Left ventricle myocardium inferior (tissue), 1 donor: ENCODE measurements at places on chromosomes 4 and X. TPM values are rescaled to one million over a fixed set of nuclear protein-coding genes. Genes with fewer than 3 reads are reported as not detected.

PALLD gene
- 871 TPM for total RNA-seq

TENM3 gene
- 1.5 TPM for total RNA-seq

F8 gene
- total RNA-seq = 49.7 TPM

TGIF2LX gene
- not detected for total RNA-seq

LDOC1 gene
- 2.9 TPM for total RNA-seq

RTL5 gene
- total RNA-seq = 2.6 TPM

F8A1 gene
- 30.3 TPM for total RNA-seq

ACE2 gene
- 14.0 TPM for total RNA-seq

CC2D2A gene
- 9.6 TPM for total RNA-seq

MAGEA3 gene
- not detected for total RNA-seq

PFKFB1 gene
- total RNA-seq = 0.19 TPM

MAGEE2 gene
- 0.08 TPM for total RNA-seq

SETD7 gene
- 50.7 TPM for total RNA-seq

TCP11X1 gene
- total RNA-seq = not detected

AP1S2 gene
- total RNA-seq = 143 TPM

ABCB7 gene
- 37.2 TPM for total RNA-seq

GBA3 gene
- not detected for total RNA-seq

FGF5 gene
- total RNA-seq = 1.2 TPM

DNA sequence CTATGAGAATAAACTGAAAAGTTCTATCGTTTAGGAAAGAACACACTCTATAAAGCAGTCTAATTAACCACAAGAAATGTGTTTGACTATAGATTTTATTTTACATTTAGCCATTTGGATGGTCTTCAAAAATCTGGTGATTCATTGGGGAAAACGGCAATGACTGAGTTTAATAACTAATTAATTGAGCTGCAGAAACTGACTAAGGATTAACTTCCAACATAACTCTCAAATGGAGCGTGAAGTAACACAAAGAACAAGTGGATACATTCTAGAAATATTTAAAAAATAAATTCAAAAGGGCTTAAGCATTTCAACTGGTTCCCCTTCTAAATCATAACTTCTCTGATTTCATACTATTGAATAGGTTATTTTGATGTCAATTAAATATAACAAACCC is 1582.4 kb downstream of the PCDH18 start:
- no peaks in the 10 kb centered on the region for H3K36me3 ChIP-seq
- no peak for DNase-seq
- no peaks in the 10 kb centered on the region for H3K27me3 ChIP-seq
- no peak overlapping the region for H3K27ac ChIP-seq
- no peak overlapping the region for H3K4me3 ChIP-seq
- no peaks in the 10 kb centered on the region for H3K4me1 ChIP-seq

DNA sequence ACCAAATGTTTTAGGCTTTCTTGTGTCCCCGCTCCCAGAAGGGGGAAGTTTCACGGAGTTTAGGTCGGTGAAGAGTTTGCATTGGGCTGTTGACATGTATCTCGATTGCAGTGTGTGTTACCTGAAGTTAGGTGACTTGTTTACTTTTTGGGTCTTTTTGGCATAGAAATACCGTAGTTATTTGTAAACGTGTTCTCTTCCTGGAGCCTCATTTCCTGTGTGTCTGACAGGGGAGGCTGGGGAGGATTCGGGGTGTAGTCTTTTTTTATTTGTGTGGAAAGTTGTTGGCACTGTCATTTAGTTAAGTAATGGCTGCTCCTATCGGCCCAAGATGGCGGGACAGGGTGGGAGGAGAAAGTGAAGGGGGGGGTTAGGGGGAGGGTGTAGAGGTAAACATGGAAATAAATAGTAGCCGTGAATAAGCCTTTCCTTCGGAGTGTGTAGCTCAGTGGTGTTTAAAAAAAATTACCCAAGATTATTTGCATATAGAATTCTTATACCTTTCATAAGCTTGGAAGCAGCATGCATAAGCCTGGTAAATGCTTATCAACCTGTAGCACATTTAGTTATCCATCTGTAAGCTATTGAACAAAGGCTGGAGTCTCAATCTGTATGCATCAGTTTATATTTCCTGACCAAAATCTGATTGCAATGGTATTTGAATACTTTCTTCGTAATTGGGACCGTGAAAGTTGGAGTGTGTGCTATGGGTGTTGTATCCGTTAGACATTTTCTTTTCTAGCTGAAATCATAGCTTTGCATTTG is 1.6 kb downstream of the KDM6A start:
- H3K27me3 ChIP-seq = no peaks in the 10 kb centered on the region
- peak overlapping the region; percentile 97 for H3K27ac ChIP-seq
- no peaks in the 10 kb centered on the region for H3K36me3 ChIP-seq

DNA sequence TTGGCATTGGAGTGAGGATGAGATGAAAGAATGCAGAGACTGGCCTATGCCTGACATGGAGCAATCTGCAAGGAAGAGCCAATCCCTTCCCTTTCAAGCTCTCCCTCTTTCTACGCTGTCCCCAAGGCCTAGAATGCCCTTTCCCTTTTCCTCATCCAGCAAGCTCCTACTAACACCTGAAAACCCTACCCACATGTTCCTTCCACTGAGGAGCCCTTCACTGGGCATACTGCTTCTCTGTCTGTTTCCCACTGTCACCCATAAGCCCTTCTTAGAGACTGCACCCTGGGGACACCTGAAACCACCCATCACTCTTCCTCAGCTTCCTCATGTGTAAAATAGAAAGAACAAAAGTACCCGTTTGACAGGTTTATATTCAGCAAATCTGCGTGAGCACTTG is 249.6 kb upstream of the PSAPL1 start:
- no peaks in the 10 kb centered on the region for H3K36me3 ChIP-seq
- H3K27ac ChIP-seq = no peak overlapping the region
- H3K4me1 ChIP-seq = no peaks in the 10 kb centered on the region
- no peak overlapping the region for H3K4me3 ChIP-seq

DNA sequence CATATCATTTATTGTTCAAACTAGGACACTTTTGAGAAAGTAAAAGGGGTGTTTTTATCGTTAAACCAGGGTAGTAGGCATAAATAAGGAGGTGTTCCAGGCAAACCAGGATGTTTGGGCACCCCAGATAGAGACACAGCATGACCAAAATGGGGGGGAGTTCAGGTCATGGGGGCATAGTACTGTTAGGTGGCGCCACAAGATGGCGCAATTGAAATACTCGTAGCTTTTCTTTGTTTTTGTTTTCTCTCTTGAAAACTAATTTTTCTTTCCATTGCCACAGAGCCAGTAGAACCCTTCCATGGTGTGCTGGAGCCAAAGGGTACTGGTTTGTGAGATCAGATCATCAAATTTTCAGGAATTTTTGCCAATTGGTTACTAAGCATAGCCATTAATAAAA is 283.4 kb downstream of the BCOR start:
- H3K4me1 ChIP-seq = peaks cover 17% of the 10 kb centered on the region
- no peak for DNase-seq
- H3K27ac ChIP-seq = peak overlapping the region; percentile 78
- H3K27me3 ChIP-seq = no peaks in the 10 kb centered on the region
- H3K36me3 ChIP-seq = no peaks in the 10 kb centered on the region

DNA sequence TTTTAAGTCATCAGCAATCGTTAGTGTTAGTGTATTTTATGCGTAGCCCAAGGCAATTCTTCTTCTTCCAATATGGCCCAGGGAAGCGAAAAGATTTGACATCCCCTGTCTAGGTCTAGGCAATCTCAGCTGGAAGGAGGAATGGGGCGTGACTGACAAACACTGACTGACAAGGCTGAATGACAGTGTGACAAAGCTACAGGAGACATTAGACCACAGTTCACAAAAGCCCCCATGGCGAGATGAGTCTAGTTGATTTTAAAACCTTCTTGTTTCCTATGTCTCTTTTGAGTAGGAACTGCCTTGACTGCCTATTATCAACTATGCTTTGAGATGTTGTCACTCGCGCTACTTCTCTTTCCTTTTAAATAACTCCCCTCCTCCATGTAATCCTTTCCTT is 42.3 kb downstream of the QRFPR start:
- no peaks in the 10 kb centered on the region for H3K4me1 ChIP-seq
- H3K27ac ChIP-seq = no peak overlapping the region
- H3K27me3 ChIP-seq = no peaks in the 10 kb centered on the region
- H3K4me3 ChIP-seq = no peak overlapping the region
- DNase-seq = no peak

DNA sequence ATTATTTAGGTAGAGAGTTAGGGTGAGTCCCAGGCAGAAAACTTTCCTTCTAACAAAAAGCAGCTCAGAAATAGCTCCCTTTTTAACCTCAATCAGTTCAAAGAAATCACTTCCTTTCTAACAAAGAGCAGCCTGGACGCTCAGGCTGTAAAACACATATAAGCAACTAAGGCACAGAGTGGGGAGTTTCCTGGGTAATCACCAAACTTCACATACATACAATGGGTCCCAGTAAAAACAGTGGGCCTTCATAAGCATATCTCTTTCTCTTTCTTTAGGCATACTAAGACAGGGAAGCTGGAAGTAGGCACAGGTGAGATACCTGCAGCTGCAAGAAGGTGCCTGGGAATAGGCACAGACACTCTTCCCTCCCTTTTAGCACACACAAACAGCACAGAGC is 4.9 kb upstream of the NAF1 start:
- peaks cover 31% of the 10 kb centered on the region for H3K27me3 ChIP-seq
- H3K4me1 ChIP-seq = peaks cover 10% of the 10 kb centered on the region
- no peak overlapping the region for H3K27ac ChIP-seq
- DNase-seq = no peak
- H3K4me3 ChIP-seq = no peak overlapping the region
- H3K36me3 ChIP-seq = no peaks in the 10 kb centered on the region

- no peaks in the 10 kb centered on the region for H3K4me1 ChIP-seq
- DNase-seq = no peak
- H3K27ac ChIP-seq = no peak overlapping the region
- H3K36me3 ChIP-seq = no peaks in the 10 kb centered on the region
- no peaks in the 10 kb centered on the region for H3K27me3 ChIP-seq
- no peak overlapping the region for H3K4me3 ChIP-seq
Observed at GRCh38 chrX:16465081-16465876, 184.7 kb upstream of the S100G start.

GRCh38 chr4:30330894-30331652 is 389.1 kb upstream of the PCDH7 start:
- H3K27me3 ChIP-seq = no peaks in the 10 kb centered on the region
- no peak for DNase-seq
- H3K4me1 ChIP-seq = no peaks in the 10 kb centered on the region

GRCh38 chr4:61485056-61485455 is 284.9 kb downstream of the ADGRL3 start:
- no peak overlapping the region for H3K4me3 ChIP-seq
- no peaks in the 10 kb centered on the region for H3K36me3 ChIP-seq
- H3K27ac ChIP-seq = no peak overlapping the region
- DNase-seq = no peak
- no peaks in the 10 kb centered on the region for H3K4me1 ChIP-seq

GRCh38 chr4:15376145-15376544 is 51.7 kb upstream of the C1QTNF7 start:
- H3K4me3 ChIP-seq = peak overlapping the region; percentile 51
- H3K27me3 ChIP-seq = no peaks in the 10 kb centered on the region
- H3K4me1 ChIP-seq = peaks cover 18% of the 10 kb centered on the region

GRCh38 chr4:107712236-107712635 is 7.8 kb downstream of the PAPSS1 start:
- no peak for DNase-seq
- H3K27me3 ChIP-seq = no peaks in the 10 kb centered on the region
- no peak overlapping the region for H3K4me3 ChIP-seq
- peaks cover 2% of the 10 kb centered on the region for H3K36me3 ChIP-seq

- no peak for DNase-seq
- no peaks in the 10 kb centered on the region for H3K36me3 ChIP-seq
- no peaks in the 10 kb centered on the region for H3K4me1 ChIP-seq
- H3K27me3 ChIP-seq = peaks cover 12% of the 10 kb centered on the region
- no peak overlapping the region for H3K27ac ChIP-seq
Observed at GRCh38 chr4:153927451-153927850, 138.6 kb upstream of the SFRP2 start.

- peaks cover 5% of the 10 kb centered on the region for H3K4me1 ChIP-seq
- H3K27me3 ChIP-seq = no peaks in the 10 kb centered on the region
- H3K4me3 ChIP-seq = no peak overlapping the region
- no peaks in the 10 kb centered on the region for H3K36me3 ChIP-seq
- no peak for DNase-seq
- no peak overlapping the region for H3K27ac ChIP-seq
Observed at GRCh38 chr4:108432418-108432817, 188.0 kb upstream of the RPL34 start.

- H3K27me3 ChIP-seq = no peaks in the 10 kb centered on the region
- H3K27ac ChIP-seq = no peak overlapping the region
- H3K4me1 ChIP-seq = no peaks in the 10 kb centered on the region
- H3K4me3 ChIP-seq = no peak overlapping the region
- peaks cover 79% of the 10 kb centered on the region for H3K36me3 ChIP-seq
Observed at GRCh38 chr4:20724915-20725314, 24.7 kb downstream of the PACRGL start.

DNA sequence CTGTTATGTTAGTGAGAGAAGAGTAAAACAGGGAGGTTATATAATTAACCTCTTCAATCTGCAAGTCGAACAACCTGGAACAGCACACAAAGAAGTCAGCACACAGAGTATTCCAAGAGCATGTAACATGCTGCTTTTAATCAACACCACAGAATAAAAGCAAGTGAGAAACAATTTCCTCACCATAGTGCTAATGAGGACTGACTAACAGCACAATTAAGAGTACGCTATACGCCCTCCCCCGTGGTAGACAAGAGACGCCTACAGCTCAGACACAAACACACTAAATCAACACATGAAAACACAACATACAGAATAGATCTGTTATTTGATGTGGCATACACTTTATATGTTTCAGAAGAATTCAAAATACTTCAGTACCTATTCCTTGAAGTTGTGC is 103.0 kb downstream of the PPP3CA start:
- no peaks in the 10 kb centered on the region for H3K36me3 ChIP-seq
- no peak overlapping the region for H3K27ac ChIP-seq
- H3K4me3 ChIP-seq = no peak overlapping the region
- H3K27me3 ChIP-seq = no peaks in the 10 kb centered on the region
- DNase-seq = no peak

DNA sequence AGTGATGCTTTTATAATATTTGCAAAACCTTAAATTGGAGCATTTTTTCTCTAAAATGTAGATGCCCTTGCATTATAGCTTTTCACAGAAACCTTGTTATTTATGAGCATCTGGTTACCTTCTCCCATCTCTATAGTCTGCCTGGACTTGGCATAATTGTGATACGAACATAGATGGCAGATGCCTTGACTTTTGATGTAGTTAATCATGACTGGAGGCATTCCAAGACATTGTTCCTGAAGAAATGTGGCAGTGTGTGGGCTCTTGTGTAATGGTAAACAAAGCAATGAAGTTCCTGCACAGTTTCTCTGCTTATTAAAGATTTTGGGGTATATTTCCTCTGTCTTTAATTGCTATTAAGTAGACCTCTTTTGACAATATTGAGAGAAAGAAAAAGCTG is 500.1 kb downstream of the PCDH19 start:
- H3K36me3 ChIP-seq = no peaks in the 10 kb centered on the region
- H3K27ac ChIP-seq = no peak overlapping the region
- no peak overlapping the region for H3K4me3 ChIP-seq
- no peak for DNase-seq
